Stimulated activated CD8-positive, alpha-beta memory T cell treated with anti-CD3 and anti-CD28 coated beads, Interleukin-4, amount 100 ng/mL, for 1 hour (primary cell): ENCODE measurements at places on chromosomes 6 and 20.

- DNase-seq, result no peak
Observed at GRCh38 chr6:87663434-87663833, 38.6 kb downstream of the AKIRIN2 start.

DNA sequence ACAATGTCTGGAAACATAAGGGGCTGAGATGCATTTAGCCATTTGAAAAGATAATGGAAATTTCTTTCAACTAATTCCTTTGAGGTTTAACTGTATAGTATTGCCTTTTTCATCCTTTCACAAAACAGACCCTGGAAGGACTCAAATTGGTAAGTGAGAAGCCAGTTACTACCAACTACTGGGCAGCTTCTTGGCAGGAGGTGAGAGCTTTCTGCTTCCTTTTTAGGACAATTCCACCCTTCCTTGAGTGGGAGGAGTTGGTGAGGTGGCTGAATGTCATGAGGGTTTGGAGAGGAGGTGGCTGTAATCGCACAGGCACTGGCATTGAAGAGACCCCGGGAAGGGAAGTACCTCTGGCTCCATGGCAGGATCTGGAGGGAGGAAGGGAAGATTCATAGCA, 341.1 kb downstream of the NRN1 start:
- DNase-seq, result no peak

GRCh38 chr20:329851-330232, 4.5 kb downstream of the SOX12 start:
- no peak for DNase-seq

GRCh38 chr20:38043512-38044300, 10.2 kb downstream of the RPRD1B start:
- DNase-seq, result no peak

DNA sequence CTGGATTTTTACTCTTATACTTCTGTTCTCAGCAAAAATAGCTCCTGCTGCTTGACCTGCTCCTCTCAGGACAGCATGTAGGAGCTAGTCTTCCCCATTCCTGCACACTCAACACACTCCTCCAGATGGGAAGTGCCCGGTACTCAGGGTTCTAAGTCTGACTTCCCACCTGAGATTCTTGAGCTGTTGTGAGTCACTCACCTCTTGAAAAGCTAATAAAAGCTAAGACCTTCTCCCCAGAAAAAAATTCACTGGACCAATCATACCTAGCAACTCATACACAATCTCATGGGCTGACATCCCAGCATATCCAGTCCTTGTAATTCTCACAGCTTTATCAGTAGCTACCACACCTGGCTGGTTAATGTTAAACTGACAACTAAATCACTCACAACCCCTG, 53.5 kb downstream of the TRPC4AP start:
- DNase-seq, result no peak

- no peak for DNase-seq
Observed at GRCh38 chr20:33372993-33373441, 28.3 kb downstream of the CDK5RAP1 start.

DNA sequence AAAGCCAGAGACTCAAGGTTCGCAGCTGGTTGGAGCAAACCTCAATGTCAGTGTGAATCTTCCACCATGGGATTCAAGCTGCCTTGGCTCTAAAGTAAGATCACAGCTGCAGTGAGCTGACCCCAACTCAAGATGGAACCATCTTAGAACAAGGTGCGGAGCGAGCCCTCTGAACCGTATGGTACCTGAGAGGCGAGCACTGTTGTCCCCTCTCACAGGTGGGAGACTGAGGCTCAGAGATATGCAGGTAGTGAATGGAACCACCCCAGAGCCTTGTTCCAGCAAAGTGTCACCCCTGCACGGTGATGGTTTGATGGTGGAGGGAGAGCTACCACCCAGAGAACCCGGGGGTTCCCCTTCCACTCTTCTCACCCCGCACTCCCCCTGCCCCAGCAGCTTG, 52.5 kb downstream of the BMP7 start:
- DNase-seq, result no peak

GRCh38 chr6:41190791-41191190, 10.2 kb downstream of the TREML2 start:
- DNase-seq, result no peak

GRCh38 chr20:3894796-3895195, 5.6 kb downstream of the PANK2 start:
- DNase-seq, result no peak

GRCh38 chr20:38534756-38535155, 46.2 kb upstream of the ADIG start:
- no peak for DNase-seq

- DNase-seq, result no peak
Observed at GRCh38 chr6:79913369-79913768, 34.0 kb downstream of the ELOVL4 start.

DNA sequence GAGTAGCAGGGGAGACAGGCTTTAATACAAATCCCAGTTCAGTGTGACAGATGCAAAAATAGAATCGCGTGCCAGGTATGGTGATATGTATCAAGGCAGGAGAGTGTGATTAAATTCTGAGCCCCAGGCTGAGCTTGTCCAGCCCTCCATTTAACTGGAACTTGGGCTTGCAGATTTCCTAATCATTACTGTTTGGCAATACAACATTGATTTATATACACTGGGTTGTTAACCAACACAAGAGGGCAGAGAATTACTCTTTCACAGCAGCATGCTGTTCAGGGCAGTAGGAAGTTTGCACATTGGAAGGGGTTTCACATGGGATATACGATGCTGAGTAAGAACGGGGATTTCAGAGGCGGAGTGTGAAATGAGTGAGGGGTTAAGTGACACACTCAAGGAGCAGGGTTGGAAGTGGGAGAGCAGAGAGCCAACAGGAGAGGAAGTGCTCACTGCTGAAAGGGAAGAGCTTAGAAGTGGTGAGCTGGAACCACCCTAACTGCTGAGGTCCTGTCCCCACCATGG, 70.8 kb upstream of the ATXN1 start:
- no peak for DNase-seq

- DNase-seq, result no peak
Observed at GRCh38 chr6:137126875-137127485, 46.5 kb downstream of the IL22RA2 start.

GRCh38 chr20:10922941-10923340, 249.1 kb upstream of the JAG1 start:
- DNase-seq, result no peak

DNA sequence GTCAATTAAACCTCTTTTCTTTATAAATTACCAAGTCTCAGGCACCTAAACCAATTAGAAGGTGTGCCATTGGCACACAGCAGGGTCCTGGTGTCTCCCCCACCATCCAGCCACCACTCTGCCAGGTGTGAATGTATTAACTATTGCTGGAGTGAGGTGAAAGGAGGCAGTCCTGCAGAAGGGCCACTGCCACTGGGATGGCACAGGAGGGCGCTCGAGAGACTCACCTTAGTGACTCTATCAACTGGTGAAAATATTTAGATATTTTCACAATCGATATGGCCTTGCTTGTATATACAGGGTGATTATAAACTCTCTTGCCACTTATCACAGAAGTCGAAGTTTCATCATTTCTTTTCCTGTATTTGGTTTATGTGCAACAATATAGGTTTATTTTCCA, 145.6 kb upstream of the ESR1 start:
- no peak for DNase-seq

DNA sequence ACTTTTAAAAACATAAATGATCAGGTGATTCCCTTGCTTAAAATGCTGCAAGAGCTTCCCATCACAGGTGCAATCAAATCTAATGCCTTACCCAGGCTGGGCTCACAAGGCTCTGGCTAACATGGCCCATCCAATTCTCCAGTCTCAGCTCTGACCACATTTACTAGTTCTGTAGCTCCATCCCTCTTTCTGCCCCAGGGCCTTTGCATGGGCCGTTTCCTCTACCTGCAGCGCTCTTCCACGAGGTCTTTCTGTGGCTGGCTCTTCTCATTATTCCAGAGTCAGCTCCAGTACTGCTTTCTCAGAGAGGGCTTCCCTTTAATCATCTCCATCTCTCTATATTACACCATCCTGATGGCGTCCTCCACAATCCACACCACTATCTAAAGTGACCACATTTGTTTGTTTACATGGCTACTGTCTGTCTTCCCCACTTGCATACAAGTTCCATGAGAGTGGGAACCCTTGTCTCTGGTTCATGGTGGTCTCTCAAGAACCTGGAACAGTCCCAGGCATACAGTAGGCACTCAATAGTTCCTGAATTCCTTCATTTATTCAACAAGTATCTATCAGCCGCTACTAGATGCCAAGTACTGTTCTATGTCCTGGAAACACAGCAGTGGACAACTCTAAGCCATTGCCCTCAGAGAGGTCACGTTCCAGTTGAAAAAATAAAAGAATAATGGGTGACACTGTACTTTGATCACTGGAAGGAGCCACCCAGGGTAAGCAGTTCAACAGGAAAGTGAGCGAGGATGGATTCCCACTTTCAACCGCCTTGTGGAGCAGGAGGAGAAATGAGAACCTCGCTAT, 12.6 kb downstream of the CYP24A1 start:
- DNase-seq, result no peak

DNA sequence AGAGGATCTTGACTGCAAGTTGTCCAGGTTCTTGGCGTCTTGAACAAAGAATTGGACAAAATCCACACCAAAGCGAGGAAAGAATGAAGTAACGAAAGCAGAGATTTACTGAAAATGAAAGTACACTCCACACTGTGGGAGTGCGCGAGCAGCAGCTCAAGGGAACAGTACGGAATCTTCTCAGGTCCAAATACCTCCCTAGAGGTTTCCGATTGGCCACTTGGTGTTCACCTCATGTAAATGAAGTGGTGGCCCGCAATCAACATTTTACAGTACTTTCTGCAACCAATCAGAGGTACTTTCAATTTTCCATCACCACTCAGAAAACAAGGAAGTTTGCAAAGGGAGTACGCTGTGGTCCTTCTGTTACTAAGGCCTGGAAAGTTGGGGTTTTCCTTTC, 122.4 kb downstream of the PTPRK start:
- DNase-seq, result no peak

DNA sequence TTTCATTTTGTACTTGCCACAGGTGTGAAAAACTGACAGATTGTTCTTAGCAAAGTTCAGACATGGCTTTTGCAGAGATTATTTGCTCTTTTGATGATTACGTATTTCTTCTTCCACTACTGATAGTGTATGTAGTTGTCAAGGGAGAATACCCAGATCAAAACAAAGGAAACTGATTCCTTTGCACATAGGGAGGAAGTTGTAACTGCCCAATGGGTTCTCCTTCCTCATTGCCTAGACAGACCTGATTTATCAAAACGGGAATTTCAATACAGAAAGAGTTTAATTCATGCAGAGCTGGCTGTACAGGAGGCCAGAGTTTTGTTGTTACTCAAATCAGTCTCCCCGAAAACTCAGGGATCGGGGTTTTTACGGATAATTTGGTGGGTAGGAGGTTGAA, 214.7 kb downstream of the BCAS1 start:
- DNase-seq, result no peak

DNA sequence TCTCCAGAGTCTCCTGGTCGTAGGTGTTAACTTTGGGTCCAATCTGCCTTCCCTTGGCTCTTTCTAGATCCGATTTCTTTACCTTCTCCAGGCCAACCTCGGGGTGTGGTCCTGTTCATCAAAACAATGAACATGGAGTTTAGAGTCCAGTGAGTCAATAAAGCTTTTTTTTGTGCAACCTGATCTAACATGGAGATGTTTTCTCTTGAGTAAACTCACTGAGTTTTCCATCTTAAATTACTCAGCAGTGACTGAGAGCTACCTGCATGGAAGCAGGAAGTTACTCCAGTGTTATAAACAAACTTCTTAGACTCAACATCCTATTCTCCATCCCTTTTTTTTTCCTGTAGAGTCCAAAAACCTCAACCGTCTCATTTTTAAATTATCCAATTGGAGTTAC, 14.9 kb upstream of the SLC22A1 start:
- DNase-seq, result no peak

DNA sequence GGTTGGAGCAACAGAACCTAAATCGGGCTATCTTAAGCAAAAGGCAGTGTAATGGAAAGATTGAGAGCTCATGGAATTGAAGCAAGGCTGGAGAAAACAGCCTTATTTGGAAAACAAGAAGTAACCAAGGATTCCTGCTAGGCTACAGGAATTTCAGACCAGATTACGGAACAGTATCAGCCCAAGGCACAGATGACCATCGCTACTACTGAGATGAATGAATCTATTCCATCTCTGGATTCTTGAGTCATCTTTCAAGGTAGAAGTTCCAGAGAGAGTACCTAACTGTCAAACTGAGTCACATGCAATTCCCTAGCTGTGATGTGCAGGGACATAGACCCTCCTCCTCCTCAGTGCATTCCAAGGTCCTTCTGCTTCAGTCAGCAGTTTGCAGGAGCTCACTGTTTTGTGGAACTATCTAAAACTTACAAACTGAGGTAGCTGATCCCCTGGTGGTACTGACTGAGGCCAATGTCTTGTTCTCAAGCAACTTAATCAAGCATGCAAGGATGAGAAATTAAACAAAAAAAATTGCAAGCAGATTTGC, 62.0 kb upstream of the SMLR1 start:
- no peak for DNase-seq

GRCh38 chr6:73481969-73482368, 20.4 kb downstream of the MTO1 start:
- DNase-seq, result no peak

DNA sequence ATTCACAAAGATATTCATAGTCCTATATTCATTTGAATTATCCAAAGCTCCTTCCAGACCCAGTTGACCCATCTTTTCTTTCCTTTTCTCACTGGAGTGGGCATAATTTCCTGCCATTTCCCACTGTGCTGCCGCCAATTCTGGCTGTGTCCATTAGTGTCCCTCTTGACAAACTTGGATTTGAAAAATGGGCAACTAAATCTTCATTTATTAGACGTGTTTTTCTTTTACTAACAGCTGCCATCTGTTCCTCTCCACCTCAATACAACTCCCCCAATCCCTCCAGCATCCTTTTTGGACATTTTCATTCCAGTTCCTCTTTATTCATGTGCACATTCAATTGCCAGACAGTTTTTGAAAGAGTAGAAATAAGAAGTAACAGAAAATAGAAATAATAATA, 90.5 kb downstream of the PCSK2 start:
- DNase-seq, result no peak

DNA sequence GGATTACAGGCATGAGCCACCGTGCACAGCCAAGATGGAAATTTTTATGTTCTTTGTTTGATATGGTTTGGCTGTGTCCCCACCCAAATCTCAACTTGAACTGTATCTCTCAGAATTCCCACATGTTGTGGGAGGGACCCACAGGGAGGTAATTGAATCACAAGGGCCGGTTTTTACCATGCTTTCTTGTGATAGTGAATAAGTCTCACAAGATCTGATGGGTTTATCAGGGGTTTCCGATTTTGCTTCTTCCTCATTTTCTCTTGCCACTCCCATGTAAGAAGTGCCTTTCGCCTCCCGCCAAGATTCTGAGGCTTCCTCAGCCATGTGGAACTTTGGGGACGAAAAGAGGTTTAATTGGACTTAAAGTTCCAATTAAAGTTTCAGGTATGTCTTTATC, 14.6 kb downstream of the EEF1A1 start:
- DNase-seq, result no peak

GRCh38 chr6:169990095-169991030, 238.9 kb downstream of the ERMARD start:
- no peak for DNase-seq

- no peak for DNase-seq
Observed at GRCh38 chr20:51497542-51498467, 44.7 kb downstream of the NFATC2 start.

GRCh38 chr6:5516036-5516435, 254.7 kb downstream of the FARS2 start:
- DNase-seq, result no peak
